ENCODE measurements at places on chromosomes 5 and 9. TPM values are rescaled to one million over a fixed set of nuclear protein-coding genes. Genes with fewer than 3 reads are reported as not detected.

DNA sequence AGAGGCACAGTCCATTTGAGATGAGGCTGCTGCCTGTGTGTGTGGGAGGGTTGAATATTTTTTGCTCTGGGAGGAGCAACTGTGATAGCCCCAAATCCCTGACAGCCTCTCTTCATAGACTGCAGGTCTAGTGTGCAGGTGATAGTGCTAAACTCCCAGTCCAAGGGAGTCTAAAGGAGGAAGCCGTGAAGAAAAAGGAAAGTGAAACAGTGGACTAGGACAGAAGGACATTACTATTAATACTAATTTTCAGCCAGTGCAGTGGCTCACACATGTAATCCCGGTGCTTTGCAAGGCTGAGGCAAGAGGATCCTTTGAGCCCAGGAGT, 295.0 kb downstream of the PDE4D start:
- no peak for DNase-seq
- peaks cover 33% of the 10 kb centered on the region for H3K4me1 ChIP-seq
- peak overlapping the region; percentile 23 for H3K4me3 ChIP-seq
- H3K36me3 ChIP-seq, result no peaks in the 10 kb centered on the region
- no peaks in the 10 kb centered on the region for H3K27me3 ChIP-seq
- peak overlapping the region; percentile 22 for H3K27ac ChIP-seq

- H3K4me1 ChIP-seq, result no peaks in the 10 kb centered on the region
- DNase-seq, result no peak
- H3K27me3 ChIP-seq, result no peaks in the 10 kb centered on the region
- H3K27ac ChIP-seq, result no peak overlapping the region
- no peaks in the 10 kb centered on the region for H3K36me3 ChIP-seq
These were observed 10.4 kb upstream of the EEIG1 start for GRCh38 chr9:127991017-127991756.

DNA sequence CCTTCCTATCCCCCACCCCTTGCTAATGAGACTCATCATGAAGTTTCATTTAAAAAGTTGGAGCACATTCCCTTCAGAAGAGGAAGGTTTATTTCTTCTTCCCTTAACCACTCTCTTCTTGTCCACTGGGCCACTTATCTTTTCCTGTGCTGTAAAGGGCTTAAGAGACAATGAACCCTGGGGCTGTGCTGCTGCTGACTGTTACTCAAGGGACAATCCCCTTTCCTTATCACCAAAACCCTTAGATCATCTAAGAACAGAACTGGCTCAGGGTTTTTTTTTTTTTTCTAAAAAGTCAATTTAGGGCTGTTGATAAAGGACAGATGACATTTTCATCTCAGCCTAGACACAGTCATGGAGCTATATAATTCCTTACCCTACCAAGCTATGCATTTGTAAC, 29.6 kb downstream of the CAPSL start:
- H3K4me1 ChIP-seq, result no peaks in the 10 kb centered on the region
- no peak overlapping the region for H3K4me3 ChIP-seq
- H3K36me3 ChIP-seq, result no peaks in the 10 kb centered on the region
- no peak overlapping the region for H3K27ac ChIP-seq
- no peaks in the 10 kb centered on the region for H3K27me3 ChIP-seq
- DNase-seq, result no peak

- H3K4me3 ChIP-seq, result no peak overlapping the region
- no peaks in the 10 kb centered on the region for H3K27me3 ChIP-seq
- H3K36me3 ChIP-seq, result no peaks in the 10 kb centered on the region
- no peak overlapping the region for H3K27ac ChIP-seq
- DNase-seq, result no peak
- no peaks in the 10 kb centered on the region for H3K4me1 ChIP-seq
These were observed 314.9 kb downstream of the DRD1 start for GRCh38 chr5:175129121-175129520.

DNA sequence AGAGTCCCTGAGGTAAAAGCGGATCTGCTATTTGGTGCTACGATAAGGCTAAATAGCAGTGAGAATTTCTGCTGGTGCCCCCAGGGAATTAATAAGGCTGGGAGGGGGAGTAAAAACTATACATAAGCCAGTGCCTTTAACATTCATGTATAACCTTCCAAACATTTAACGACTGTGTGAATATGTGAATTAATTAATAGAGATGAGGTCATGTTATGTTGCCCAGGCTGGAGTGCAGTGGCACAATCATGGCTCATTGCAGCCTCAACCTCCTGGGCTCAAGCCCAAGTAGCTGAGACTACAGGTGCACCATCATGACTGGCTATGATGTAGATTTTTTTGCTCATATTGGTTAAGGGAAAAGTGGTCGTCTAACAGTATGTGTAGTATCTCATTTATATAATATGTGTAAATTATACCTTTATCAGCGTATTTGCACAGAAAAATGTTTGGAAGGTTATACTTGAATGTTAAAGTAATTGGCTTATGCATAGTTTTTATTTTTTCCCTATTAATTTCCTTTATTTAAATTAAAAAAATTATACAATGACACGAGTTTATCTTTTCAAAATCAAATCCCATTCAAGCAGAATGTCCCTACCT, 64.6 kb downstream of the EHMT1 start:
- peaks cover 27% of the 10 kb centered on the region for H3K4me1 ChIP-seq
- H3K36me3 ChIP-seq, result no peaks in the 10 kb centered on the region
- H3K27me3 ChIP-seq, result no peaks in the 10 kb centered on the region
- H3K27ac ChIP-seq, result no peak overlapping the region
- H3K4me3 ChIP-seq, result no peak overlapping the region

DNA sequence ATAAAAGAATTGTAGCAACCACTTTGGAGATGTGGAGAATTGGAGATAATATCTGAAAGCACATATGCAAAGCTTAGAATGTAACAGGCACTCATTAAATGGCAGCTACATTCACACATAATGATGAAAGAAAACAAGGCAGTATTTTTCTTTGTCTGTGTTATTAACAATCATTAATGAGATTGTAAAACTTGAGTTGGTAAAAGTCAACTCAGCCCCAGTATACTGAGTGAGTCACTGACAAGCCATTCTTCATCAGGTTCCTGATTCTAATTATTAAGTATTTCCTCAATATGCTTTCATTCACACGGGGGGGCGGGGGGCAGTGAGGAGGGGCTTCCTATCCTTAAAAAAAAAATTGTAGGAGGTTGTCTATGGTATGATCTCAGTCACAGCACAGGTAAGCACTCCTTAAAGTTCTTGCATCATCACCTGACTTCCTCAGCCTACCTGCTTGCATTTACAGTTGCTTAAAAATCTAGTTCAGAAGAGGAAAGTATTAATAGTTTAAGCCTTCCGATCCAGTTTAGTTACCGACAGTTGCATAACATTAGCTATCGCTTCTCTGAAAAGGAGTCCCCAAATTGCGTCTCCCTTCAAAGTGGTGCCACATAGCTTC, 379.8 kb downstream of the EFNA5 start:
- no peak overlapping the region for H3K4me3 ChIP-seq
- DNase-seq, result no peak
- H3K27ac ChIP-seq, result no peak overlapping the region
- no peaks in the 10 kb centered on the region for H3K27me3 ChIP-seq

DNA sequence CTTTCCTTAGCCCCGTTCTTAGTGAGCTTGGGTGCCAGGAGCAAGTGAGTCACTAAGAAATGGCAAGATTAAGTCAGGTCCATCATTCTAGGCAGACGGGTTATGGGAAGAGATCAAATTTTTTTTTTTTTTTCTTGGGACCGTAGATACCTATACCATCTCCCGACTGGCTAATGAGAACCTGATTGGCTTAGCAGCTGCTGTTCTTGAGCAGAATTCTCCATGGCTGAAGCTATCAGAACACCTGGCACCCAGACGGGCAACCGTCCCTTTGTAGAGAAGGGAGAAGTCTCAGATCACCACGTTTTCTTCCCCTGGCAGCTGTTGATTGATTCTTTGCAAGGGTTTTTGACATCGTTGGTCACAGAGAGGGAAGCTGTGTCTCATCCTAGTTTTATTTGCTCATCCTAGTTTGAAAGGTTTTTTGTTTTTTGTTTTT, 78.6 kb downstream of the AOPEP start:
- no peak for DNase-seq
- no peaks in the 10 kb centered on the region for H3K27me3 ChIP-seq
- H3K4me3 ChIP-seq, result no peak overlapping the region

GRCh38 chr9:129102791-129103594, 7.6 kb downstream of the CRAT start:
- no peak for DNase-seq
- no peaks in the 10 kb centered on the region for H3K36me3 ChIP-seq
- no peak overlapping the region for H3K27ac ChIP-seq
- H3K4me3 ChIP-seq, result no peak overlapping the region
- H3K27me3 ChIP-seq, result no peaks in the 10 kb centered on the region

- H3K4me3 ChIP-seq, result no peak overlapping the region
- H3K36me3 ChIP-seq, result no peaks in the 10 kb centered on the region
- no peak overlapping the region for H3K27ac ChIP-seq
These were observed 221.6 kb downstream of the PARP8 start for GRCh38 chr5:50887889-50888633.

GRCh38 chr9:37218800-37219425, 98.5 kb downstream of the ZCCHC7 start:
- no peak overlapping the region for H3K27ac ChIP-seq
- H3K4me1 ChIP-seq, result no peaks in the 10 kb centered on the region
- H3K4me3 ChIP-seq, result no peak overlapping the region
- H3K27me3 ChIP-seq, result no peaks in the 10 kb centered on the region
- DNase-seq, result no peak

- DNase-seq, result no peak
- no peak overlapping the region for H3K4me3 ChIP-seq
- no peaks in the 10 kb centered on the region for H3K4me1 ChIP-seq
- no peaks in the 10 kb centered on the region for H3K36me3 ChIP-seq
These were observed 13.1 kb downstream of the PALM2AKAP2 start for GRCh38 chr9:109792951-109793546.

GRCh38 chr9:89661956-89662717, 57.3 kb downstream of the GADD45G start:
- peak overlapping the region; percentile 44 for H3K4me3 ChIP-seq
- H3K27ac ChIP-seq, result peak overlapping the region; percentile 84
- peak; percentile 99 for DNase-seq
- no peaks in the 10 kb centered on the region for H3K36me3 ChIP-seq
- H3K27me3 ChIP-seq, result no peaks in the 10 kb centered on the region
- peaks cover 25% of the 10 kb centered on the region for H3K4me1 ChIP-seq

DNA sequence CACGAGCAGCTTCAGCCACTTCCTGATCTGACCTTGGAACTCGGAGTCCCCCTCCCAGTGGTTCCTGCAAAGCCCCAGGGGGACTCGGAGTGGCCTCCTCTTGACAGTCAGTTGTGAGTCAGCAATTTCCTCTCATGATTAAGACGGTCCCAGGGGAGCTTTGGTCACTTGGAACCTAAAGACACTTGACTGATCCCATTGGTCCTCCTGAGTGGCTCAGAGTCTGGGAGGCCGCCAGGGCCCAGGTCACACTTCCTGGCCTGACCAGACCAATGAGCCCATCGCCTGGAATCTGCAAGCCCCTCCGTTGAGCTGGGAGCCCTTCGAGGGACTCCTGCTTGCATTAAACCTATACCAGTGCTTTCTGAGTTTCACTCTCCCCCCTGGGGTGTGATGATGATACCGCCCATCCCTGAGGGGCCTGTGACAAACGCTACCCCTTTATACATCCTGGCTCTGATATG, 29.1 kb downstream of the TSPAN17 start:
- no peaks in the 10 kb centered on the region for H3K36me3 ChIP-seq
- no peak for DNase-seq
- no peak overlapping the region for H3K27ac ChIP-seq
- H3K4me1 ChIP-seq, result no peaks in the 10 kb centered on the region
- peaks cover 20% of the 10 kb centered on the region for H3K27me3 ChIP-seq
- H3K4me3 ChIP-seq, result no peak overlapping the region

- H3K4me1 ChIP-seq, result peaks cover 12% of the 10 kb centered on the region
- H3K36me3 ChIP-seq, result no peaks in the 10 kb centered on the region
- H3K27ac ChIP-seq, result no peak overlapping the region
- no peak overlapping the region for H3K4me3 ChIP-seq
These were observed 5.1 kb upstream of the CAST start for GRCh38 chr5:96657068-96657467.

DNA sequence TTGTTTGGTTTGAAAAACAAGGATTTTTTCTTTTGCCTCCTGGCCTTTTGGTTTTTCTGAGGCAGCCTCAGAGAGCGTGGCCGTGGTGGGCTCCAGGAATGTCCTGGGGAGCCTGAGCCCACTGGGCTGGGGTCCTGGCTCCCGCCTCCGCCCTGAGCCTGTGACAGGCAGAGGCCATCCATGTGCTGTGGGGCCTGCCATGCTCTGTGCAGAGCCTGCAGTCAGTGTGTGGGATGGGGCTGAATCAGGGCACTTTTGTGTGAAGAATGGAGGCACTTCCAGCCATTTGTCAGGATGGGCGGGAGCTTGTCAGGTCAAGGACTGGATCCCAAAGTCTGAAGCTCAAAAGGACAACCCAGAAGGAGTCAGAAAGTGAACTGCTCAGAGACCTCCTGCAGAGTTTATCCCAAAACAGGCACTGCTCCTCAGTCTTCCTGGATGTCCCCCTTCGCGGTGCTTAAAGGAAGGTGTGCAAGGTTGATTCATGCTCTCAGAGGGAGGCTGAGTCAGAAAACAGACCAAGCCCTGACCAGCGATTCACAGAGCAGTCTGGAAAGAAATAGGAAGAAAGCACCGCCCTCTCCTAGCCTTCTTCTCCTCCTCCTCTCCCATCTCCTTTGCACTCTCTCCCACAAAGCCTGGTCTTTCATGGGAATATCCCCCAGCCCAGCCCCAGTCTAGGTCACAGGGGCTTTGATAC, 53.2 kb downstream of the MVB12B start:
- H3K27ac ChIP-seq, result no peak overlapping the region
- H3K27me3 ChIP-seq, result no peaks in the 10 kb centered on the region
- no peaks in the 10 kb centered on the region for H3K36me3 ChIP-seq
- H3K4me3 ChIP-seq, result no peak overlapping the region
- H3K4me1 ChIP-seq, result no peaks in the 10 kb centered on the region

- H3K4me1 ChIP-seq, result no peaks in the 10 kb centered on the region
- H3K4me3 ChIP-seq, result no peak overlapping the region
- H3K27me3 ChIP-seq, result no peaks in the 10 kb centered on the region
- no peaks in the 10 kb centered on the region for H3K36me3 ChIP-seq
- DNase-seq, result no peak
These were observed 73.4 kb downstream of the NSG2 start for GRCh38 chr5:174118823-174119467.

- no peaks in the 10 kb centered on the region for H3K36me3 ChIP-seq
- no peaks in the 10 kb centered on the region for H3K27me3 ChIP-seq
- no peak overlapping the region for H3K27ac ChIP-seq
- no peak overlapping the region for H3K4me3 ChIP-seq
- no peak for DNase-seq
These were observed 366.9 kb downstream of the MAN2A1 start for GRCh38 chr5:110056580-110057114.

- no peaks in the 10 kb centered on the region for H3K36me3 ChIP-seq
- no peak for DNase-seq
- H3K4me3 ChIP-seq, result no peak overlapping the region
- no peaks in the 10 kb centered on the region for H3K4me1 ChIP-seq
These were observed 147.5 kb downstream of the CSNK1G3 start for GRCh38 chr5:123659495-123659894.

The TNC gene
- 462 TPM for total RNA-seq

The CYLC2 gene
- total RNA-seq, result not detected

The C5 gene
- 5.0 TPM for total RNA-seq

The LIFR gene
- total RNA-seq, result 78.9 TPM

The LHX3 gene
- not detected for total RNA-seq

The DNAI1 gene
- not detected for total RNA-seq

The FLT4 gene
- total RNA-seq, result 16.9 TPM

The HAVCR2 gene
- 6.8 TPM for total RNA-seq

The SLC36A2 gene
- total RNA-seq, result not detected

The LYSMD3 gene
- total RNA-seq, result 17.0 TPM

The GHR gene
- total RNA-seq, result 11.8 TPM

The TMEM171 gene
- not detected for total RNA-seq

The TMEM215 gene
- total RNA-seq, result not detected
